Activated naive CD4-positive, alpha-beta T cell treated with anti-CD3 and anti-CD28 coated beads, Interleukin-2, amount 50 U/mL, for 16 hours (primary cell): ENCODE measurements at places on chromosomes 7 and 10.

DNA sequence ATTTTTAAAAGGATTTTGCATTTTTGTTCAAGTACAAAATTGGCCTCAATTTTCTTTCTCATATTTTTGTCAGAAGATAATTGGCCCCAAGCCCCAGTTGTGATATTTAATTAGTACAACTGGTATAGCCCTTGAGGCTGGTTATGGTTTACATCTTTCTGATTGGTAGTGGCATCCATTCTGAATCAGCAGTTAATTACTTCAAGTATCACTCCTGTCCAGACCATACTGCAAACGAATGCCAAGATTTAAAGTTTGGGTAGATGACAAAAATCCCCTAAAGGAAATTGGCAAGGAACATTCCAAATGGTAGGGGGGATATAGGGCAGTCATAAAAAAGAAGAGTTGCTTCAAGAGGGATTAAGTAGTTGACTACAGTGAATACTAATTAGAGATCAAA, 23.1 kb downstream of the MYPN start:
- no peak for DNase-seq

DNA sequence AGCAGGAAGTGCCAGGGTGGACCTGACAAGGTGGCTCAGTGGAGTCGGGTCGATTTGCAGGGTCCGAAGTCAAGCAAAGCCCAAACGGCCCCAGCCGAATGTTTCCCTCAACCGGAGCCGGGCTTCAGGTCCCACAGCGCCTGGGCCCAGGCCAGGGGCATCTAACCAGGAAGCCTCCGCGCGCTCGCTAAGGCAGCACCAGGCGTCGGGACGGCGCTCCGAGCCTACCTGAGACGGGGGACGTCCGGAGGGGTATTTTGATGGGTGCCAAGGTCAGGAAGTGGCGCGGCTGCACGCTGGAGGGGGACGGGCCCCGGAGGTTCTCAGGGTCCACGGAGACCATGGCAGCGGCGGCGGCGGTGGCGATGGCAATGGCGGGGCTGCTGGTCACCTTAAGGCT, 51.5 kb downstream of the TCERG1L start:
- DNase-seq: no peak

- DNase-seq: no peak
These were observed 29.2 kb downstream of the PRSS58 start for GRCh38 chr7:142228537-142229104.

DNA sequence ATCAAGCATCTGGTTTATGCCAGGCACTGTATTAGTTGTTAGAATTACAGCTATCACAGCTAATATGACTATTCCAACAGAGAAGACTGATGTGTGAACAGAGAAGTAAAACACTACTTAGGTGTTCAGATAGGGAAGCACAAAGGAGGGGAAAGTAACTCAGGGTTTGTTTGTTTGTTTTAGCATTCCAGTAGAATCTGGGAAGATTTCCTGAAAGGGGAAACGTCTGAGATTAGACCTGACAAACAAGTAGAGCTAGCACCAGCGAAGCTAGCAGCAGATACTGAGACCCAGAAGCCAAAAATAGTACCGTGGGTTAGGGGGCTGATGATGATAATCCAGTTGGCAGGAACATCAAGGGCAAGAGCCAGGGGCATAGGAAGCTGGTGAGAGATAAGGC, 28.8 kb upstream of the KLHL7 start:
- DNase-seq: no peak

DNA sequence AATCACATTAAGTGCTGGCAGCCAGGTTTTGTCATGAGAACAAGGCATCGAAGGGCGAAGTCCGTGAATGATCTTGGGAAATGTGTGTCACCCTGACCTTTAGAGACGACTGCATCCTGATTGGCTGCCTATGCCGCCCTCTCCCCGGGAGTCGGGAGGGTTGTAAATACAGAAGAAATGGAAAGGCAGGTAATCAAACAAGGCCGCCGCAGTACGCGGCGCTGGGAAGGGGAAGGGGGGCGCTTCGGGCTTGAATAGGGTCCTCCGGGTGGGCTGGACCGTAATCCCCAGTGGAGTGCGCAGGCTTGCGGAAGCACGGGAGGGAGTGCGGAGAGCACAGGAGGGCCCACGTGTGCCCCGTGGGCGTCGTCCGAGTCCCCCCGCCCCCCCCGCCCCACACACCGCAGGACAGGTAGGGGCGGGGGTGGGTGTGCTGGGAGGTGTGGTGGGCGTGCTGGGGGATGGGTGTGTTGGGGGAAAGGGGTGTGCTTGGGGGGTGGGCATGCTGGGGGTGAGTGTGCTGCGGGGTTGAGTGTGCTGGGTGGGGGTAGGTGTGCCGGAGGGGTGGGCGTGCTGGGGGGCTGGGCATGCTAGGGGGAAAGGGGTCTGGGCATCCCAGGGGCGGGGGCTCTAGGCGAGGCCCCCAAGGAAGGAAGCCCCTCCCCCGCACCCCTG, 169.4 kb downstream of the ARHGAP12 start:
- peak; percentile 75 for DNase-seq

- DNase-seq: no peak
These were observed 299.6 kb downstream of the ADK start for GRCh38 chr10:74450602-74451001.

- DNase-seq: no peak
These were observed 31.6 kb downstream of the SLIT1 start for GRCh38 chr10:97154162-97154561.

GRCh38 chr7:92259610-92260247, 14.0 kb downstream of the ANKIB1 start:
- no peak for DNase-seq

DNA sequence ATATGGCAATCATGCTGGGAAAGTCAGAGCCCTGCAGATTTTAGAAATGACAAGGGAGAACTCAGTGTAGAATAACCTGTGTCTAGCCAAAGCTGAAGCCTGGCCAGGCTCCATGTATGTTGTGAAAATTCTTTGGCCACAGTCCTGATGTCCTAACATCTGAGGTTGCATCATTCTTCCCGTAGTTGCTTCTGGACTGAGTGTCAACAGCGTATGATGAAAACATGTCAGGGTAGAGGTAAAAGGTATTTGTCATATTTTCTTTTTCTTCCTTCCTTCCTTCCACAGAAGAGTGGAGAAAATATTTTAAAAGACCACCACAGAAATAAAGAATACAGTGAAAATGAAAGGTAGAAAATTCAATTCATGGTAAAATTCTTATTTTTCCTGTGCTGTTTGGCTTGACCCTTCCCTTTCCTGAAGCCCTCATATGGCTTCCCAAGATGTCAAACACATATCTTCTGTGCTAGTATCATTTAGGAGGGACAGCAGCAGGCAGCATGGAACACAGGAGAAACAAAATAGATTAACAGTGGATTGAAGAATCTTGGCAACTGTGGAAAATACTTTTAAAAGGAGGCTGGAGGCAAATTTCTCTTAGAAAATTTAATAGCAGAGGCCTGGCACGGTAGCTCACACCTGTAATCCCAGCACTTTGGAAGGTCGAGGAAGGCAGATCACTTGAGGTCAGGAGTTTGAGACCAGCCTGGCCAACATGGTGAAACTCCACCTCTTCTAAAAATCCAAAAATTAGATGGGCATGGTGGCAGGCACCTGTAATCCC, 18.9 kb upstream of the NRBF2 start:
- DNase-seq: no peak

- DNase-seq: no peak
These were observed 61.6 kb downstream of the SORBS1 start for GRCh38 chr10:95499482-95499989.

DNA sequence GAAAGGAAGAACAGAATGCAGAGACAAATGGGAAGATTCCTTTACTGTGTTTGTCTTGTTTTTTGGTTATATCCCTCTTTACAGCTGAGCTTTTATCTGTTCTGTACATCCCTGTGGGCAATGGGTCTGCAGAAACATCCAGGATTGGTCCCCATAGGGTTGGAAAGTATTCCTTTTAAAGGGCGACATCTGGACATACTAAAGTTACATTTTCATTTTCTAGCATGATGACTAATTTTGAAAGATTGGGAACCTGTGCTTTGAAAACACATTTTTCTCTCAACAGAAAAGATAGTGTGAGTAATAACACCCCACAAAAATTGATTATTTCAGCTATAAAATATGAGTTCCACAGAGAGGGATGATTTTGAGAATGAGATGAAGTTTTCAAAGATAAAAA, 435.8 kb downstream of the GPAM start:
- DNase-seq: no peak

- DNase-seq: no peak
These were observed 936.6 kb downstream of the NRG3 start for GRCh38 chr10:82811621-82812020.

DNA sequence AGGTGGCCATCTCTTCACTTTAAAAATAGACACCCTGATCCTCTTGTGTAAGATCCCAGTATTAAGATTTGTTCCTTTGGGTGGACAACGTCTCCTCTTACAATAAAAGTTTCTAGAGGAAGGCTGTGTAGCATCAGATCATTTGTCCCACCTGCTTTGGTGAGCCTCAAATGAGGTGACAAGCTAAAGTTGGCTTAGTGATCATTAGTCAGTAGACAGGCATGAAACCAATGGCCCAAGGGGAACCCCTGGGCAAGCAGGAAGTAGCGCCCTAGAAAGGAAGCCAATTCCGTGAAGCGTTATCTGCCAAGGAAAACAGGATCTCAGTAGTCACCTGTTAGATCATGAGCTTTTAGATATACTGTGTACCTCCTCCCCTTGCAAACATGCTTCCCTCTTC, 66.8 kb downstream of the PCGF5 start:
- no peak for DNase-seq

DNA sequence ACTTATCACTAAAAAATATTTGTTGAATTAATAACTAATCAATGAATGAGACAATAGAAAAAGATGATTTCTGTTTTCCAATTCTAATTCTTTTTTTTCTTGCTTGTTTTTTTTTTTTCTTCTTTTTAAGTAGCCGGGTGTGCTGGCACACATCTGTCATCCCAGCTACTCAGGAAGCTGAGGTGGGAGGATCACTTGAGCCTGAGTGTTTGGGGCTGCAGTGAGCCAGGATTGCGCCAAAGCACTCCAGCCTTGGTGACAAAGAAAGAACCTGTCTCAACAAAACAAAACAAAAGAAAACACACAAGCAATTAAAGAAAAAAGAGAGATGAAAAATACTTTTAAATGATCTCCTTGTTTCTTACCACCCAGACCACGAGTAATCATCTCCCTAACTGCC, 1109.3 kb downstream of the REEP3 start:
- no peak for DNase-seq

DNA sequence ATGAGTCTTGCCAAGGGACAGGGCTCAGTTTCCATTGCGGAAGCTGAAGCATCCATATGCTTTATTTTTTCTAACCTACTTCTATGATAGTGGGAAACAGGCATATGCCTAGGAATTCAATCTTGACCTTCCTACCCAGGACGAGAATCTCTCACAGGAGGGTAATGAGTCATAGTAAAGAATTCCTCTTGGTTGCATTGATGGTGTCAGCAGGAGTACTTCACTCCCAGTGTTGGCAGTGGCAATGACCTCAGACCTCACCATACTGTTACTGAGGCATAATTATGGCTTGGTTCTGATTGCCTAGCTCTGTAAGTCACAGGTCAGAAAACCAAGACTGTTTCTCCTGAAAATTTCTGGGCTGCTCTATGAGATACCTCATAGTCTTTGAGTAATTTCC, 552.9 kb downstream of the ARL4A start:
- no peak for DNase-seq

- DNase-seq: no peak
These were observed 117.4 kb downstream of the JMJD1C start for GRCh38 chr10:63348245-63348850.

DNA sequence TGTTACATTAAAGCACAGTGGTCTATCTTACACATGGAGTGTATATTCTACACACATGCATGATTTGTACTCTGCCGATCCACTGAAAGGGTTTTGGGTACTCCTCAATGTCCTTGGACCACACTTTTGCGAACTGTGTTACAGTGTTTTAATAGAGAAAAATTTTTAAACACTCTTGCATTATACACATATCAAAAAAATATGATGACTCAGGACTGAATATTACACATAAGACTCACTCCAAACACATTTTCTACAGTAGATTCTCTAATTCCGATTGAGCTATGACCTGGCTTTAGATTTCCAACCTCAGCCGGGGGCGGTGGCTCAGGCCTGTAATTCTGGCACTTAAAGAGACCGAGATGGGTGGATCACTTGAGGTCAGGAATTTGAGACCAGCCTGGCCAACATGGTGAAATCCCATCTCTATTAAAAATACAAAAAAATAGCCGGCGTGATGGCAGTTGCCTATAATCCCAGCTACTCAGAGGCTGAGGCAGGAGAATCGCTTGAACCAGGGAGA, 222.4 kb downstream of the CACNA2D1 start:
- DNase-seq: no peak

DNA sequence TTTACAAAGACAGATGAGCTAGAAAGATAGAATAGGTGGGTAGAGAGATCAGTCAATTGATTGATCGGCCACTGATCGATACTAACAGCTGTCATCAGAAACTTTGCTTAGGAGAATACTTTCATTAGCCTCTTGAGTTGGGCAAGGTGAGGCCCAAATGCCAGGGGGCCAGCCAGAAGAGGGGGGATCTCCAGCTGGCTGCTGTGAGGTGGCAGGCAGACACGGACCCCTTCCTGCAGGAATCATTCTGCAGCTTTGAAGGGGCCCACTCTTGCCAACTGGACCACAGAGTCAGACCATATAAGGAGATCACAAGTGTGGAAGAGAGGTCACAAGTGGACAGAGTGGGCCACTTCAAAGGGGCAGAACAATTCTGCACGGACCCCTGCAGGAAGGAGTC, 62.9 kb upstream of the DOCK1 start:
- no peak for DNase-seq

- DNase-seq: no peak
These were observed 179.9 kb downstream of the PTPRN2 start for GRCh38 chr7:158407581-158408317.

DNA sequence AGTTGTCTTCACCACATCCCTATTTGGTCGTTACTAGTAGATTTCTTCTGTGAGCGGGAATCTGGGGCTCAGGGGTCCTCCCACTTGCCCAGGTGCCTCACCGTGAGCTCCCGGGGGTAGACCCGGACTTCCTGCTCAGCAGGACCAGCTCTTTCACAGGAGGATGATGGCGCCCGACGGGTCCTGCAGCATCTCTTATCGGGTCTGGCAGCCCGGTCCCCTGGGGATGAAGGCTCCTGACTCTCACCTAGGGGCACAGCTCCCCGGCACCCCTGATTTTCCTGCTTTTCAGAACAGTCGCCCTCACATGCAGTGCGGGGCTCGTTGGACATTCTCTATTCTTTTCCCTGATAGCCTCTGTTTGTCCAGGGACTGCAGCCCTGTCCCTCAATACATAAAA, 33.0 kb upstream of the SHH start:
- DNase-seq: no peak

DNA sequence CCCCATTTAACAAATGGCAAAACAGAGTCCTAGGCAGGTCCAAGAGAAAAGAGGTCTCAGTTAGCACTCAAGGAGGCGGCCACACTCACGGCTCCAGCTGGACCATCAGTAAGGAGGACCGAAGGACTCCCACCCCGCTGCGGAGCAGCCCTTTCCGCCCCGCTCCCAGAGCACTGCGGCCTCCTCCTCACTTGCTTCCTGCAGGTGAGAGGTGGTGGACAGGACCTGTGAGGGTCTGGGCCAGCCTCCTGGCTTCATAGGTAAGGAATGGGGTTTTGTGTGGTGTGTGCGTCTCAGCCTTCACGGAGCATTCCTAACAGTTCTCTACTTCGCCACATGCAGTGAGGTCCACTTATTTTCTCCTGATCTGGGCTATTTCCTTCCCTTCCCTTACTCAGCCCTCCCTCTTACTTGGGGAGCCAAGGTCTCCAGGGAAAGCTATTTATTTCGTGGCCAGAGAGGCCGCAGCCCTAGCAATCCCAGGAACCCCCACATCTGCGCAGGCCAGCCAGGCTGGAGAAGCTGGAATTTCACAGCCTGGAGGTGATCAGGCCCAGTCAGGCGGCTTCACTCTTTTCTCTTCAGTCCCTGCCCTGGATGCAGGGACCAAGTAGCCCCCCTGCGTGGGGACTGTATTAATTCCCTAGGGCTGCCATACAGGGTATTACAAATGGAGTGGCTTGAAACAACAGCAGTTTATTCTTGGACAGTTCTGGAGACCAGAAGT, 45.9 kb downstream of the ZNF783 start:
- no peak for DNase-seq
